AG09309 (cell line): ENCODE measurements at places on chromosomes 4 and X.

GRCh38 chr4:8106451-8107025, 52.1 kb downstream of the ABLIM2 start:
- no peak for DNase-seq

GRCh38 chrX:104310090-104310489, 55.4 kb upstream of the ESX1 start:
- DNase-seq, result no peak

DNA sequence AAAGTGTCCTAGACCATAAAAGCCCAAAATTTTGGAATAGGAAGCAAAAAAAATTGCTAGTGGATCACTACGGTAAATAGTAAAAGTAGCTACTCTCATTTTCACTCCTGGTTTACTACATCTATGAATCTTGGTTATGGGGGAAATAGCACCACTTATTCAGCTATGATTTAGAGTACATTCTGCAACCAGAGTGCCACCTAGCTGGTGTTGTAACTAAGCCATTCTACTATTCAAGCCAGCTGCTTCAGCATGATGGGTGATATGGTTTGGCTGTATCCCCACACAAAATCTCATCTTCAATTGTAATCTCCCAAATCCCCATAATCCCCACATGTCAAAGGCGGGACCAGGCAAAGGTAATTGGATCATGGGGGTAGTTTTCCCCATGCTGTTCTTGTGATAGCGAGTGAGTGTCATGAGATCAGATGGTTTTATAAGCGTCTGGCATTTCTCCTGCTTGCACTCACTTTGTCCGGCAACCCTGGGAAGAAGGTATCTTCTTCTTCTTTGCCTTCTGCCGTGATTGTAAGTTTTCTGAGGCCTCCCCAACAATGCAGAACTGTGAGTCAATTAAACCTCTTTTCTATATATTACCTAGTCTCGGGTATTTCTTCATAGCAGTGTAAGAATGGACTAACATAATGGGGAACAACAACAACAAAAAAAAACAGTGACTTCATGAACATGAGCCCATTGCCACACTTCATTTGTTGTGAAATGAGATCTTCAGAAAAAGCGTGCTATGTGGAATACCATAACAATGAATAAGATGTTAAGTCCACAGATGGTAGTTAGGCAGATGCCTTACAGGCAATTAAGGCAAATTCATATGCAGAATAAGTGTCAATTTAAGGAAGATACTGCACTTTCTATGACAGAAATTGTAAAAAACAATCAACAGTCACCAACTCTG, 280.1 kb downstream of the PABPC4L start:
- DNase-seq, result no peak

- DNase-seq, result no peak
These were observed 142.8 kb downstream of the HS6ST2 start for GRCh38 chrX:132815643-132816042.

DNA sequence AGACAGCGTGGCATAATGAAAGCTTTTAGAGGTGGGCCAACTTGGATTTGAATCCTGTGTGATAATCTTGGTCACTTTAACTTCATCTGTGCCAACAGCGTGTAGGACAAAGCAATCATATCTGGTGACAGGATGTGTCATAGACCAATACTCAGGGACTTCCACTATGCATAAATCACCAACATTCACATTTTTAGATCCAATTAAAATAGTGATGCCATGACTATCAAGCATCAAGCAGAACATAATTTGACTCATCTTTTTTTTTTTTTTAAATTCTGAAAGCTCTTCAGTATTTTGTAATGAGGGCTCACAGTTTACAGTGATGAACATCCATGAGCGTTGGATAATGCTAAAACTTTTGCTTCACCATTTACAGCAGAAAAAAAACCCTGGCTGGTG, 27.3 kb upstream of the RAPGEF2 start:
- DNase-seq, result peak; percentile 16

- DNase-seq, result no peak
These were observed 31.7 kb downstream of the CCNG2 start for GRCh38 chr4:77188498-77189220.

DNA sequence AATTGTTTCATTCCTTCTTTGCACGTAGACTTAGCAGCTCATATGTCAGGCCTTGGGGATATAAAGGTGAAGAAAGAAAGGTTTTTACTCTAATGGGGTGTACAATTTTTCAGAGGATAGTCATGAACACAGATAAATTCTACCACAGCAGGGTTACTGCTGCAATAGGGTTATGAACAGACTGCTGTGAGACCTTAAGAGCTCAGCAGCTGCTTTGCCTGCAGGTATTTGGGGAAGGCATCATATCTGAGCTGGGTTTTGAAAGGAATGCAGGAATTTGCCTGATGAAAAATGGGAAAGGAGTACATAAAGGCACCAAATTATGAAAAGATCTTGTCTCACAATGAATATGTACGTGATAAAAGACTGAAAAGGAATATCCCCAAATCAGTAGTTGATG, 128.9 kb downstream of the CEP135 start:
- DNase-seq, result no peak

DNA sequence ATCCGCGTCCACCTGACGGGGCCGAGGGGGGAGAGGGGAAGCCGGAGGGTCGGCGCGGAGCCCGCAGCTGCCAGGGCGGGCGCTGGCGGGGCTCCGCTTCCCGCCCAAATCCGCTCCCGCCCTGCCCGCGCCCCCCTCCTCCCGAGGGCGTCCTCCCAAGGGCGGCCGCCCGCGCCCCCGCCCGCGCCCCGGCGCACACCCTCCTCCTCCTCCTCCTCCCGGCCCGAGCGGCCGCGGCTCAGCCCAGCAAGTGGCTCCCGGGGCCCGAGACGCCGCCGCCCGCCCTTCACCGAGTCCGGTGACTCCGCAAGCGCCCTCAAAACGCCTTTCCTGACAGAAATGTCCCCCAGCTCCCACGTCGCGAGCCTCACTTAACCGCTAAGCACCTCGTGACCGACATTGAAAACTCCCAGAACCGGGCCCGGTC, 487 bp downstream of the HMGB2 start:
- DNase-seq, result no peak

- no peak for DNase-seq
These were observed 1008.5 kb upstream of the LCORL start for GRCh38 chr4:19030048-19030447.

- peak; percentile 80 for DNase-seq
These were observed 84.8 kb downstream of the TMEM164 start for GRCh38 chrX:110087485-110088356.

DNA sequence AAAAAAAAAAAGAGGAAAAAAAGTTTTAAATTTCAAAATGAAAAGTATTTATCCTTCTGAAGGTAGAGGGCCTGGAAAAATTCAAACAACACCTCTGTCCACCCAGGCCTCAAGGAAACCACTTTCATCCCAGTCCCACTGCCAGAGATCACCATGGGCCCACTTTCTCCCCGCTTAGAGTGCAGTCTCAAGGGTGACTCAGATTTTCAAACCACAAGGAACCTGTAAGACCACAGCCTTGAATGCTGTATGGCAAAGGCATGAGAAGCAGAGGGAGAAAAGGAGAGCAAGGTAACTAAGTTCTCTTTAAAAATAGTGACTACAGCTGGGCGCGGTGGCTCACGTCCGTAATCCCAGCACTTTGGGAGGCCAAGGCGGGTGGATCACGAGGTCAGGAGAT, 87.9 kb upstream of the PACRGL start:
- no peak for DNase-seq

DNA sequence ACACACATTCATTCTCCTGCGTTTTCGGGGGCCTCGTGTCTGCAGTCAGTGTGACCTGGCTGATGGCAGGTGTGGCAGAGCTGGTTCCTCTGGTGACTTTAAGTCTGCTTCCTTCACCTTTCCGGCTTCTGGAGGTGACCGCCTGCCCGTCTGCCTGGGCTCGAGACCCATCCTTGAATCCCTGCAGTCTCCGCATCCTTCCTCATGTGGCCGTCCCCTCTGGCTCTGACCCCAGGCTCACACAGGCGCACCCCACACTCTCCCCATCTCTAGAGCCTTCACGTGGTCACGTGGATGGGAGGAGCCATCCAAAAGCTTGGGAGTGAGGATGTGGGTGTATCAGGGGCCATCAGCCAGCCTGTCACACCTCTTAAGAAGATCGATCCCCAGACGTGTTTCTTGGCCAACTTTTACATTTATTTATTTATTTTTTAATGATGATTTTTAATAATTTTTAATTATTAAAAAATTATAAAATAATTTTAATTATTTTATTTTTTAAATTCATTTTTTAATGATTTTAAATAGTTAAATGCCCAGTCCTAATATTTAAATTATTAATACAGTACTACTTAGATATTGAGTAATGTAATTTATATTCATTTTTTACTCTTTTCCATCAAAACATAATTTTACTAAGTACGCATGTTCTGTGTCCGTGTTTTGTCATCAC, 20.9 kb downstream of the RGS12 start:
- DNase-seq, result no peak

- no peak for DNase-seq
These were observed 1323.4 kb downstream of the C4orf33 start for GRCh38 chr4:130419211-130419975.

DNA sequence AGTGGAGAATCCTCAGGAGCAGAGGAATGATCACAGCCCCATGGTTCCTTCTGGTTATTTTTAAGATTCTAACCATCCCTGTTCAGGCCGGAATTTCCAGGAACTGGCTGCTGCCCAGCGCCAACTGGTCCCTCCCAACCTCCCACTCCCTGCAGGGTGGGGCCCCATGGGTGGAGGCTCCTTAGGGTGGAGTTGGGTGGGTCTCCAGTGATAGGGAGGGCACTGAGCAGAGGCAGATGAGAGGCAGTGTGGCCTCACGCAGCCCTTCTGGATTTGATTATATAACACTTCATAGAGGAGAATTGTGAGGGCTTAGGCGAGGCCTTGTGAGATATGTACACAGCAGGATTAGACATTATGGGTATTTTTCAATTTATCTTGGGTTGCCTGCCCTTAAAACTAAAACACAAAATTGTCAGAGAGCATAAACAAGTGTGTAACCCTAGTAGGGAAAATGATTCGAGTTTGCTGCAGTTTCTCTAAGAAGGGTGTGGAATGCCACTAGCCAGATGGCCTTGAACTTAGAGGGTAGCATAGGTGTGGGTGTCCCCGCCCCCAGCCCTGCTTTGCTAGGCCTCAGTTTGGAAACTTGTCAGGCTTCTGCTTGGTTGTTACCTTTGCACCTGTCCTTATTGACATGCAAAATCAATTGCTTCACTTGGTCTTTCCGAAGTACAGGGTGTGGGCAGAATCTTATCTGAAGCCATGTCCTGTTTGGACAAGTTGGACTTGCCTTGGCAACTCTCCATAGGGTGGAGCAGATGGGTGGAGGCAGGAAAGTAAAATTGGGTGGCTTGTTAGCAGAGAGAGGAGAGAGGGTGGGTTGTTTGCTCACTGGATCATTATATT, 9.4 kb downstream of the KLF3 start:
- no peak for DNase-seq

- DNase-seq, result no peak
These were observed 211.7 kb upstream of the AGTR2 start for GRCh38 chrX:115958687-115959359.
